Endothelial cell of umbilical vein (primary cell): ENCODE measurements at places on chromosomes 5 and 9.

DNA sequence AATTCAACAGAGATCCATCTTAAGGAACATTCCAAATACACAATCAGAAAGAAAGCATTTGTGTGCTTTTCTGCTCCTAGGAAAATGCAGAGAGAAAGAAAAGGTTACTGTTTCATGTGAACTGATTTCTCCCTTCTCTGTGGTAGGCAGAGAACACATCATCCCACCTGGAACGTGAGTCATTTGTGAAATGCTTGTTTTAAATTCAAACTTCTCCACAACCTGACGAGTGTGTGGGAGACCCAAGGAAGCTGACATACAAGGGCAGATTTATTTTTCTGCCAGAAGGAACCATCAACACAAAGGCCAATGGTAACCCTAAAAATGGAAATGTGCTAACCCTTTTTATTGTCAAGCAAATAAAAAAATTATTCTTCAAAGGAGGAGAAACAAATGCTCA, 156.4 kb downstream of the EFNA5 start:
- DNase-seq: no peak

- DNase-seq: no peak
These were observed 176.4 kb upstream of the PLPPR1 start for GRCh38 chr9:100852088-100852487.

- no peak for DNase-seq
These were observed 11.7 kb upstream of the AQP3 start for GRCh38 chr9:33459115-33459514.

GRCh38 chr9:95508242-95508967, 8.4 kb downstream of the PTCH1 start:
- peak; percentile 23 for DNase-seq

GRCh38 chr9:72473474-72474261, 47.7 kb upstream of the TMC1 start:
- peak; percentile 66 for DNase-seq

- DNase-seq: no peak
These were observed 33.3 kb downstream of the TDRD7 start for GRCh38 chr9:97445119-97445701.

GRCh38 chr9:88932766-88933165, 58.5 kb upstream of the S1PR3 start:
- no peak for DNase-seq

GRCh38 chr9:126125992-126126409, 200.6 kb upstream of the MVB12B start:
- DNase-seq: no peak

DNA sequence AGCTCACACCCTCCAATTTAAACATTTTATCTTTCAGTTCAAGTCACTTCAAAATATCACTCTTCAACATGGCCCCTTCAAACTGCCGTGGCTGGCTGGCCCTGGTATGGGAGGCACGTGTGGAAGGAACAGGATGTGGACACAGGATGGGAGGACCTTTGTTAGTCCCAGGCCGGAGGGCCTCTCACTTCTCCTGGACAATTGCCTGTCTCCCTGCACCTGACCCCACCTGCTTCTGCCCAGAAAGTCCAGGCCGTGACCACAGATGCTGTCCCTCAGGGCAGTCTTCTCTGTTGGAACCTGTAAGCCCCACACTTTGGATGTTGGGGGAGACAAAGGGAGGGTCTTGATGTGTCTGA, 19.4 kb downstream of the AMBP start:
- no peak for DNase-seq

DNA sequence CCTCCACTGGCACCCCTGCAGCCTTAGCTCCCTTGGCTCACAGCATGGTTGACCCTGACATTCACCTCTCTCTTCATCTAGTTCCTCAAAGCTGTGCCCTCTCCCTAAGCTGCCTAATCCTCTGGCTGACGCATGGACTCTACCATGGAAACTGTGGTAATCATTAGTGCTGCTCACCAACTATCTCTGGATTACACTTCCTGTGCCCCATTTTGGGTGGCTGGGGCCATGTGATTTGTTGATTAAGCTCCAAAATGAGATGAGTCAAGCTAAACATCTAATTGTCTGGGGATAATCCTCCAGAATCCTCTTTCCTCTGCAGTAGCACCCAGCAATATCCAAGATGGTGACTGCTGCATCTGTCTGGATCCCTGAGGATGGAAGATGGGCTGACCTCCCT, 264.4 kb downstream of the SH3GL2 start:
- DNase-seq: no peak

DNA sequence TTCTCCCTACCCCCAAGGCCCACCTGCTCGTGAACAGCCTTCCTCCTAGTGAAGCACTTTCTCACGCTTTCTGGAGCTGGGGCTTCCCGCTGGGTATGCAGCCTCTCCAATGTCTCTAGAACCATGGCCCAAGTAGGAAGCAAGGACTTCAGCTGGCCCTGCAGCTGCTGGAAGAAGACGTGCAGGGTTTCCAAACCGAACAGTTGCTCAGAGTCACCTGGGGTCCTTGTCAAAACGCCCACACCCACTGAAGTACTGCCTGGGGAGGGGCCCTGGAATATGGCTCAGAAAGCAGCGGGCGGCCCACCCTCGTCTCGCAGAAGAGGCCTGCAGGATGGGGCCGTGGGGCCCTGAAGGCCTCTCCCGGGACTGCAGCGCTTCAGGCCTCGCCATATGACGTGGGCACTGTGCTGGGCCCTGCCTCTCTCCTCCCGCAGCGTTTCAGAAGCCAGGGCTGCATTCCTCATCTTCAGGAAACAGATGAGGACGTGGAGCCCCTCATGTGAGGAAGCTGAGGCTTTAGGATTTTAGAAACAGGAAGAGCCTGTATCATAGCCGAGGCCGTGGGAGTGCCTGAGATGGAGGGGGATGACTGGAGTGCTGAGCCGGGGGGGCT, 116.0 kb upstream of the LMX1B start:
- DNase-seq: no peak

DNA sequence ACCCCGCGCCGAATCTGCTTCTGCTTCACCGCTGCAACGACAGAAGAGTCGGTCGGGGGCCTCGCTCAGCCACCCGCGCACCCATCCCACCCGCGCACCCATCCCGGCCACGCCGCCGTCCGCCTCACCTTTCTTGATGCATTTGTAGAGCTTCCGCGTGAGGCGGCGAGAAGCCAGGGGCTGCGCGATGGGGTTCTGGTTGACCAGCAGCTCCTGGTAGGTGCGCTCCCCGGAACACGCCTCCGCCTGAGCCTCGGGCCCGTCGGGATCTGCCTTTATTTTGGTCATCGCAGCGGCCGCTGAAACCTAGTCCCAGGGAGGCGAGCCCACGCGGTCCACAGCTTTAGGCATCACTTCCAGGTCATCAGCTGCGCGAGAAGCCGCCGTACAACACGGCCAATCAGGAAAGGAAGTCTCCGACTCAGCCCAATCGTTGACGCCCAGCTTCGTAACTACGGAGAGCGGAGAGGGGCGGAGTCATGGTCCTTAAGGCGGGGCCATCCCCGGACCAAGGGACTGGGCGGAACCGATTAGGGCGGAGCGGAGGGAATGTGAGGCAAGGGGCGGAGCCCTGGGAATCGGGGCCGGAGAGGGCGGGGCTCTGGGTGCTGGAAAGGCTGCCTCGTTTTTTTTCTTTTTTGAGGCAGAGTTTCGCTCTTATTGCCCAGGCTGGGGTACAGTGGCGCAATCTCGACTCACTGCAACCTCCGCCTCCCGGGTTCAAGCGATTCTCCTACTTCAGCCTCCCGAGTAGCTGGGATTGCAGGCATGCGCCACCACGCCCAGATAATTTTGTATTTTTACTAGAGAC, at the start of gene NHP2:
TSS of gene NHP2 (minus strand) at position 356 of the 811 bp plus-strand sequence. CDS start at position 288, 68 bp downstream.
- DNase-seq: peak; percentile 99

- DNase-seq: no peak
These were observed 48.8 kb upstream of the JAK2 start for GRCh38 chr9:4936277-4936676.

- DNase-seq: no peak
These were observed 305.7 kb downstream of the ACTL7B start for GRCh38 chr9:108550106-108550505.

- no peak for DNase-seq
These were observed 2.3 kb downstream of the ANKH start for GRCh38 chr5:14869233-14869632.

DNA sequence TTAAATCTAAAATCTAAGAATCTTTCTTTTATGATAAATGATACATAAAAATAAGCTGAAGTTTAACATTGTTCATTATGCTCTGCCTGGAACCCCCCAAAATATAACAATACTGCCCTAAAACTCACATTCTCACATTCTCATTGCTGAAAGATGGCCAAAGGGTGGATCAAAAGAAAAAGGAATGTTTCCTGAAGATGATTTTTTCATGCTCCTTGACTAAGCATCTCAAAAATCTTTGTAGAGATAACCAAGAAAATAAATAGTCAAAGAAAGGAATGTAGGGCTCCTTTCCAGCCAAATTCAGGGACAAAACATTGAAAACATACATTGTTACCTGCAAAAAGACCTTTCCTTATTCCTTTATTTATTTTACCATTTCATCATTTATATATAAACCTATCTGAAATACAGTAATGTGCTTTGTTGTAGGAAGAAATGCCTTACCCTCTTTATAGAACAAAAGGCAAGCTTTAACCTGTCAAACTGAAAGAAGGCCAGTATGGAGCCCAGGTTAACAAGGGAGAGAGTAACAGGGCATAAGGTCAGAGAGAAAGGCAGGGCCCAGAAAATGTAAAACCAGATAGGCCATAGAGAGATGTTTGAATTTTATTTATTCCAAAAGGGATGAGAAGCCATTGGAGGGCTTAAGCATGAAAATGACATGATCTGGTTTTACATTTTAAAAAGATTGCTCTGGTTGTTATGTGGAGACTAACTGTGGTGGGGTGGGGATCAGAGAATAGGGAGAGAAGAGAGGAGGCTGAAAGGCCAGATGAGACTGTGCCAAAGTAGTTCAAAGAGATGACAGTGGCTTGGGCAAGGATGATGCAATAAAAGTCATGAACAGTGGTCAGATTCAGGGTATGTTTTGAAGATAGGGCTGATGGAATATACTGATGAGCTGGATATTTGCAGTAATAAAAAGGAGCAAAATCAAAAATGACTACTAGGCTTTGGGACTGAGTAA, 37.3 kb upstream of the CDK5RAP2 start:
- no peak for DNase-seq

- peak; percentile 93 for DNase-seq
These were observed 440.3 kb downstream of the PLK2 start for GRCh38 chr5:58019614-58020013.

- no peak for DNase-seq
These were observed 53.1 kb upstream of the GRIN3A start for GRCh38 chr9:101791533-101791932.

DNA sequence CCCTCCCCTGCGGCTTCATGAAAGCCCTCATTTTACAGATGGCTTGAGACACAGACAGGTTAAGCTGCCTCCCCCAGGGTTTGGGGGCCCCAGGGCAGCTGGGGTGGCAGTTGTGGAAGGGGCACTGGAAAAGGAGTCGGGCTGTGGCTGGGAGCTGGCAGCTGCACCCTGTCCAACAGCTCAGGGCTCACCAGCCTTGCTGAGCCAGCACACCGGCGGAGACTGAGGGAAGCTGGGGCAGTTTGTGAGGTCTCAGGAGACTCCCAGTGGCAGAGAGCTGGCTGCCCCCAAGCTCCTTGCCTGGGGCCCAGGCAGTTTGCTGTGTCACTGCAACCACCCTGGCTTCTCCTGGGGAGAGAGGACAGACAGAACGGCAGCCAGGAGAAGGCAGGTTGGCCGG, 34.8 kb upstream of the RAPGEF1 start:
- no peak for DNase-seq

DNA sequence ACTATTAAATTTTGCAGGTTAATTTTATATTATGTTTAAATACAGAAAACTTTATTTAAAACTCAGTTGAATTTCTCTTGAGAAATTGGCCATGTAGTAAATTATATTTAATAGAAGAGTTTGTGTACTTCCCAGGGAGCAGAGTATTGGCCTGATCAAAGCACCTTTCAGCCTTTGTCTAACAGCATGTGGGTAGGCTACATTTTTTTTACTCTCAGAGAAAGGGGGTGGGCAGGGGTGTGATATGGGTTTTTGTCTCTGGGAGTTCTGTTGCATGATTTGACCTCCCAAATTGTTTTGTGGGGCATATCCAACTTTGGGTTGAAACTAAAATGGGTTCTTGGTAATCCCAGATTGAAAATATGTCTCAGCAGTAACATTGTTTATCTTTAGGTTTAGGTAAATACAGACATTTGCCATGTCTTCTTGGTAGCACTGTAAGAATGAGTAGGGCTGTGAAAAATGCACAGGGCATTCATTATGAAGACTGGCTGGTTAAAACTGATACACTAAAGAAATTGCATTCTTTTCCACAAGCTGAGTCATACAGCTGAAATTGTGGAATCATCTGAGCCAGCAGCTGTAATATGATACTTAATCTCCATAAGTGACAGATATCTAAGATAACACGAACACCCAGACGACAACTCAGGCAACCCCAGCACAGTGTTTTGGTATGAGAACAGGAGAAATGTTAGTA, 75.4 kb upstream of the CDKN2B start:
- peak; percentile 80 for DNase-seq

- DNase-seq: no peak
These were observed 64.4 kb upstream of the PCAT7 start for GRCh38 chr9:94490465-94490864.

GRCh38 chr5:157914151-157914788, 55.3 kb upstream of the CLINT1 start:
- no peak for DNase-seq

DNA sequence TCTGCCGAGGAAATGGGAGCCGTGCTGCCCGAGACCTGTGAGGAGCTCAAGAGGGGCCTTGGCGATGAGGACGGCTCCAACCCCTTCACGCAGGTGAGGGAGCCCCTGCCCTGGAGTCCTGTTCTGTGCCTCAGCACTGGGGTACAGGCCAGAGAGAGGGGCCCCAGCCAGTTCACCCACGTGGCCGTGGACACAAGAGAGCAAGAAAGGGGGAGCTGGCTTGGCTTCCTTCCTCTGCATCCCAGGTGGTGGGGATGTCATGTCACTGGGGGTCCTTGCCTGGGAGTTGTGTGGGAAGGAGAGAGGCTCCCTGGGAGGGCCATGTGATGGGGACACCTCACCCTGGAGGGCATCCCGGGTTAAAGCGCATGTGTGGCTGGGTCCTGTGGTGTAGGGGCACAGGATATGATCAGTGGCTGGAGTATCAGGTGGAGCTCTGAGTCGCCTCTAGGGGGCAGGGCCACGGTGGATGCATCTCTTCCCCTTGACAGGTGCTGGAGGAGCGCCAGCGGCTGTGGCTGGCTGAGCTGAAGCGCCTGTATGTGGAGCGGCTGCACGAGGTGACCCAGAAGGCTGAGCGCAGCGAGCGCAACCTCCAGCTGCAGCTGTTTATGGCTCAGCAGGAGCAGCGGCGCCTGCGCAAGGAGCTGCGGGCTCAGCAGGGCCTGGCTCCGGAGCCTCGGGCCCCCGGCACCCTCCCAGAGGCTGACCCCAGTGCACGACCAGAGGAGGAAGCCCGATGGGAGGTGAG, 7.5 kb downstream of the N4BP3 start:
- DNase-seq: peak; percentile 23

- no peak for DNase-seq
These were observed 118.3 kb upstream of the ELL2 start for GRCh38 chr5:96079962-96080361.
